Stimulated activated CD4-positive, alpha-beta T cell treated with anti-CD3 and anti-CD28 coated beads, Interleukin-12 subunit alpha, Interleukin-12 subunit beta, amount 100 ng/mL, for 24 hours (primary cell): ENCODE measurements at places on chromosomes 11 and 22.
A peak's percentile ranks its signal among the peaks of the same experiment; 100 is the strongest.

GRCh38 chr22:45972889-45973253, 4.1 kb downstream of the WNT7B start:
- DNase-seq = no peak

DNA sequence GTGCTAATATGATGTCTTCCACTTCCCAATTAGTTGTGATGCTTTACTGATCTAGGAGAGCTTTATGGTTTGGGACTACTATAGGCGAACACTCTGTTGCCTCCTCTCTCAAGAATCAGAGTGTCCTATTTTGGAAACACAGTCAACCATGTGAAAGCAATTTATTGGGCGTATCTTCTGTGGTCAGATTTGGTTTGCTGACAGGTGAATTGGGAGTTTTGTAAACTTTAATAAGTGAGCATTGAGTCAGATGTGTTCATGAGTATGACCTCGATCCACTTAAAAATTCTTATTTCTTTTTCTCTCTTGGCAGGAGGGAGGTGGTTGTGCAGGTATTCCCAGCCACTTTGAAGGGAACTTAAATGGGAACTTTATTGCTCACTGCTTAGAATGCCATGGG, 4.4 kb downstream of the CAT start:
- DNase-seq = no peak

GRCh38 chr22:43867839-43868635, 5.7 kb upstream of the SULT4A1 start:
- no peak for DNase-seq

GRCh38 chr22:28670161-28670560, 9.5 kb downstream of the TTC28 start:
- no peak for DNase-seq

DNA sequence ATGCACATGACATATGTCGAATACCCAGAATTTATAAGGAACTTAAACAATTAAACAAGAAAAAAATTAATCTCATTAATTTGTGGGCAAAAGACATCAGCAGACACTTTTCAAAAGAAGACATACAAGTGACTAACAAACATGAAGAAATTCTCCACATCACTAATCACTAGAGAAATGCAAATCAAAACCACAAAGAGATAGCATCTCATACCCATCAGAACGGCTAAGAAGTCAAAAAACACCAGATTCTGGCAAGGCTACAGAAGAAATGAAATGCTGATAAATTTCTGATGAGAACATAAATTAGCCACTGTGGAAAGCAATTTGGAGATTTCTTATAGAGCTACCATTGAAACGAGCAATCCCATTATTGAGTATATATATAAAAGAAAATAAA, 210.6 kb upstream of the LUZP2 start:
- DNase-seq = no peak

DNA sequence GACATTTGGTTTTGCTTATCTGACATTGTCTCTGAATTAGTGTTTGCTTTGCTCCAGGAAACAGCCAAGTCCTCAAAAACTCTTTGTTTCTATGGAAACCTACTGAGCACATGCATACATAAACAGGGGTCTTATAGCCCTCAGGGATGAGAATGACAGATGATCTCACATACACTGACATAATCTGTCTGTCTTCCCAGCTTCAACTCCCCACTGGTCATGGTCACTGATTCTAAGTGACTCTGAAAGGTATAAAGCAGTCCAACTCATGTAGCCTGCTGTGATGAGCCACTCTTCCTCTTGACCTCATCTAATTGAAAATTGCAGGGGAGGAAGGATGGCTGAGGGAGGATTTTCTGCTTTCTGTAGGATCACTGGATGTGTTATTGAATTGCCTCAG, 12.6 kb downstream of the ZNF143 start:
- no peak for DNase-seq

- DNase-seq = no peak
Observed at GRCh38 chr11:44120169-44120568, 24.7 kb downstream of the EXT2 start.

DNA sequence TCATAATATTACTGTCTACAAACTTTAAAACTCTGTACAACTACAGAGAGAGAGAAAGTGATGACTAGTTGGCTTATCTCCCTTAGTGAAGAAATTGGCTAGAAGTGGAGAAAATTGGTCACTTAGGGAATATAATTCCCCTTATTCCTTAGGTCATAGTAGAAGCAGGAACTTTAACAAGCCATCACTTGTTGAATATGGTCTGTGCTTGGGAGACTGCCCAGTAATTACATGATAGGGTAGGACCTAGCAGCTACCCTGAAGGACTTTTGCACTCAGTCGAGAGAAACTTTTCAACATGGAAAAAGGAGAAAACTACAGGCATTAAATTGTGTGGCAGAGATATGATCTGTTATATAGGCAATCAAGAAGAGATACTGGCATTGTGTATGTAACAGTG, 576.5 kb upstream of the CCDC90B start:
- DNase-seq = no peak

- DNase-seq = no peak
Observed at GRCh38 chr11:69966910-69967483, 111.1 kb upstream of the ANO1 start.

GRCh38 chr11:78450866-78451265, 33.2 kb upstream of the GAB2 start:
- no peak for DNase-seq

GRCh38 chr11:776263-776560, 1.1 kb downstream of the GATD1 start:
- DNase-seq = no peak

- DNase-seq = no peak
Observed at GRCh38 chr11:8309862-8310261, 46.2 kb upstream of the LMO1 start.

GRCh38 chr22:37639070-37639760, at the start of gene SH3BP1:
SH3BP1 (plus strand) TSS chr22:37639669; CDS start chr22:37639788, 119 bp downstream.
- peak; percentile 51 for DNase-seq

DNA sequence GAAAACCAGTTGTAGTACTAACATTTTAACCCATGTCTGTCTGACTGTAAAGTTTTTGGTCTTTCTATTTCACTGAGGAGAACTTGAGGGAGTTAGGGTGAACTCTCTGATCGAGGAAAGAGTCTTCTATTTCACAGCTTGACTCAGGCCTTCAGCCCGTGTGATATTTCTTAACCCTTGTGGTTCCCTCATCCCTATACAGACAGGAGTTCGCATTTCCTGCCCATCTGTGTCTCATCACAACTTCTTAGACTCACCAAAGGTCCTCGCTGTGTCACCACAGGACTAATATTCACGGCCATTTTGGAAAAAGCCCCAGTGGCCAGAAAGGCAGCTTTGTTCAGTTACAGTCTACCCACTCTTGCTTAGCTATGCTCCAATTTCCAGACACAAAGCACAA, 172.8 kb downstream of the FAM181B start:
- no peak for DNase-seq

DNA sequence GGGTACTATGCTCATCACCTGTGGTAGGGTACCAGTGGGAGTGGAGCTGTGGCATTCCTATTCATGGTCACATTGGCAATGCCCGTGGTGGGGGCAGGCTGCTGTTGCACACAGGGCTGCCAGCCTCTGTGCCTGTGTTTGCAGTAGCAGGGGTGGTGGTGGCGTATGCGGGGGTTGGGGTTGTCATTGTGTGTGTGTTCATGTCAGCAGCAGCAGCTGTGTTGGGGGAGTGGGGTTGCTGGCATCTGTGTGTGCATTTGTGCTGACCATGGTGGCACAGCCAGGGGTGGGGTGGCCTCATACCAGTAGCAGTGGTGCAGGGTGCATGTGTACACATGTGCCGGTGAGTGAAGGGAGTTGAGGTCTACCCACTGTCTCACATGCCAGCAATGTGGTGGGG, 34.4 kb downstream of the TMEM225 start:
- no peak for DNase-seq

GRCh38 chr22:19738664-19739447, 15.5 kb downstream of the GP1BB start:
- no peak for DNase-seq

- DNase-seq = no peak
Observed at GRCh38 chr11:111417766-111418435, 38.8 kb upstream of the POU2AF1 start.
